CD4-positive, CD25-positive, alpha-beta regulatory T cell (primary cell): ENCODE measurements at places on chromosomes 3 and 15.

GRCh38 chr15:95520511-95520910 is 810.0 kb upstream of the NR2F2 start:
- no peak for DNase-seq

- no peak for DNase-seq
Measured at GRCh38 chr15:67446449-67446848, 74.5 kb upstream of the C15orf61 start.

GRCh38 chr15:78065284-78065872 is 12.1 kb downstream of the TBC1D2B start:
- no peak for DNase-seq

- no peak for DNase-seq
Measured at GRCh38 chr15:42185801-42186200, 22.3 kb downstream of the VPS39 start.

DNA sequence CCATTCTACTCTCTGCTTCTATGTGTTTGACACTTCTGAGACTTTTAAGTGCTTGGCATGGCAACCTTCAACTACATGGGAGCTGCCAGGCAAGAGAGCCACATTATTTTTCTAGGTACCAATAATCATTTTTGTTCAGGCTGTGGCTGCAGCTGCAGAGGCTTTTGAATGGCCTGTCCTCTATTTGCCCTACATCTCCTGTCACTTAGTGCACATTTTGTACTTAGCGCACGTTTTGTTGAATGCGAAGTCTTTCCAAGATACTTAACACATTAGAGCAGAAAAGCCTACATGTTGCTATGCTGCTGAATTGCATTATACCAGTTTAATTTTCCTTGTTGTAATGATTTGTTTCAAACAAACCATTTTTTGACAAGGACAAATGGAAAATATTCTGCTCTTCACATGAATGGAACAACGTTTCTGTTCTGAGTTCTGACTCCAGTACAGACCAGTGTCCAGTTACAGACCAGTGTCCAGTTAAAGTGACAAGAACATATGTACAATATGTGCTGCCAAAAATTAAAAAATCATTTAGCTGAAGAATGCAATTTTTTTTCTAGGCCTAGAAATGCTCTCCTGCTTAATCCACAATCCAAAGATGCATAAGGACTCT is 113.9 kb downstream of the ABI3BP start:
- no peak for DNase-seq

DNA sequence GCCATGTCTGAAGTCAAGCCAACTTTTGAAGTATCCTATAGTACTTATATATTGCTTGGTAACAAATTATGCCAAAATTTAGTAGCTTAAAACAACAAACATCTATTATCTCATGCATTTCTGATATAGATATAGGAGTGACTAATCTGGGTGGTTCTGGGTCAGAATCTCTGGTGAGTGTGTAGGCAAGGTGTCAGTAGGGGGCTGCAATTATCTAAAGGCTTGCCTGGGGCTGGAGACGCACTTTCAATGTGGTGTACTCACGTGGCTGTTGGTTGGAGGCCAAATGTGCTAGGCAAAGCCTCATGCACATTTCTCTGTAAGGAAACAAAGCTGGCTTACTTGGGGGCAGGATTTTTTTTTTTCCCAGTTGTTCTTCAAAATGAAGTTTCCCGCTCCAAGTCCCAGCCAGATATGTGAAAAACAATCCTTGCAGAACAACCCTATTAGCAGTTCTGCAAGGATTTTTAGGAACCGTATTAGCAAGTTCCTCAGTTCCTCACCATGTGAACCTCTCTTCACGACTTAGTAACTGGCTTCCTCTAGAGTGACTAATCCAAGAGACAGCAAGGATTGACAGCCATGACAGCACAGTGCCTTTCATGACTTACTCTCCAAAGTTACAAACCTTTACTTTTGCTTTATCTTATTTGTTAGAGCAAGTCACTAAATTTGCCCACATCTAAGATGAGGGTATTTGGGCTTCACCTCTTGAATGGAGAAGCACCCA is 25.8 kb downstream of the GREM1 start:
- DNase-seq, result no peak

- DNase-seq, result no peak
Measured at GRCh38 chr3:181279239-181279565, 289.7 kb upstream of the DNAJC19 start.

GRCh38 chr15:95887666-95888390 is 442.7 kb upstream of the NR2F2 start:
- DNase-seq, result no peak

- DNase-seq, result no peak
Measured at GRCh38 chr3:141109751-141110150, 58.6 kb downstream of the SPSB4 start.

- DNase-seq, result no peak
Measured at GRCh38 chr3:126422571-126423091, 27.9 kb downstream of the CFAP100 start.

DNA sequence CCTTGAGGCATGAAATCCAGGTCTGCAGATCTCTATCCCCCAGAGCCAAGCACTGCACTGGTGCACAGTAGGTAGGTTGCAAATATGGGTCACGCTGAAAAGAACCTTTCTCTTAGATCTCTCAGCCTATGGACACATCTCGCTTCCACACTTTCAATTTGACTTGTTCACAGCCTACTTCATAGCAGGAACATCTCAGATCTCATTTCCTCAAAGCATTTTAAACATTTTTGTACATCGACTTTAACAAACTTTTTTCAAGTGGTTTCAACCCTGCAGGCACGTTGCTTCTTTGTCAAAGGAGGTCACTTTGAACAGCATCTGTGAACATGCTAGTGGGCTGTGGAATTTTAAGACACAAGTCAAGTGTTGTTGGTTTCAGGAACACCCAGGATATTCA is 76.0 kb downstream of the SLC12A8 start:
- DNase-seq, result no peak

DNA sequence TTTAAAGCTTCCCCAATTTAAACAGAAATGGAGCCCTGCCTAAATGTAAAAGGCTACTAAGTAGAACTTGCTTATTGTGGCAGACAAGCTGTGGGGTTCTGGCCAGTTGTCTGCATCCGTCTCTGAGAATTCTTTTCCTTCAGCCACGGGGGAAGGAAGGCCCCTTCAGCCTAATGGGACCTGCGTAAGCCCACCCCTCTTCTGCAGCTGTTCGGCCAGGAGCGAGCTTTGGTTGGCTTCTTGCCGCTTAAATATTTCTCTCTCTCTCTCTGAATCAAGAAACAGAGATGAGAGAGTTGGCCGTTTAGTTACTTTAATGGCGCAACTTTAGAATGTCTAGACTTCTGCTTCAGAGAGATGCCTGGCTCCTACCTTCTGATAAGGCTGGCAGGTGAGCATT is 151.7 kb upstream of the PROK2 start:
- no peak for DNase-seq

DNA sequence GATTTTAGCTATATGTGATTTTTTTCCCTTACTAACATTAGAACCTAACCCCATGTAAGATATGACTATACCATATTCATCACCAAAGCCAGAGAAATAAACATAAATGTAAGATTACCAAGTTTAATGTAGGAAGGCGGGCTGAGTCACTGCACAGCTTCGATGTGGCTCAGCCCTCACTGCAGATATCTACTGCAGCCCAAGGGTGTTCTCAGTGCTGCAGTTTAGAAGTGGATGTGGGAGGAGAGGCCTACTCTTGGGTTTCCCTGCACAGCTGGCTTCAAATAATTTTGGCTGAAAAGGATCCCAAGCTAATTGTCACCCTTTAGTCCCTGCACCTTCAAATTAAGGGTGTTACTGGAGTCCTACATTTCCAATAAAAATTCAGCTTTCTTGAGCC is 9.3 kb downstream of the ARPP19 start:
- DNase-seq, result no peak

GRCh38 chr3:82462977-82463376 is 701.5 kb upstream of the GBE1 start:
- no peak for DNase-seq

- DNase-seq, result no peak
Measured at GRCh38 chr3:100403362-100404249, 2.3 kb downstream of the LNP1 start.

GRCh38 chr15:62798536-62798935 is 244.0 kb upstream of the TPM1 start:
- DNase-seq, result no peak

- DNase-seq, result no peak
Measured at GRCh38 chr3:48468329-48468731, 21.8 kb downstream of the ATRIP start.

GRCh38 chr15:41874736-41875135 is 19.1 kb downstream of the SPTBN5 start:
- DNase-seq, result no peak

- DNase-seq, result no peak
Measured at GRCh38 chr3:164486150-164486549, 592.1 kb downstream of the SI start.

- no peak for DNase-seq
Measured at GRCh38 chr3:56064684-56065083, 403.6 kb downstream of the ERC2 start.

DNA sequence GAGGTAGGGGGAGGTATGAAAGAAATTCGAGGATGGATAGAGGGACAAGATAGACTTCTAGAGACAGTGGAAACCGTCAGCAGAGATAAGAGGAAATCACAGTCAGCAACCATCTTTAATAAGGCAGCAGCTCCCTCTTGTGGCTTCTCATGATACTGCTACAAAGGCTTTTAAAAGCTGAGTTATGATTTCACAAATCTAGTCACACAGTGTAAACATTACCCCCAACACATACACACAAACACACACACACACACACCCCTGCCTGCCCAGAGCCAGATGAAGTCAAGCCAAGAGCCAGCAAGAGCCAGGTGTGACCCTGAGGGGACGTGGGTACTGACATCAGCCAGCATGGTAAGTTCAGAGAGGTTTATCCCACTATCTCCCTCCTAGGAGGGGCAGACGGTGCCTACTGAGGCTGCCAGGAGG is 18.9 kb upstream of the TGM5 start:
- peak; percentile 76 for DNase-seq

GRCh38 chr3:188683032-188683521 is 488.7 kb upstream of the TPRG1 start:
- peak; percentile 4 for DNase-seq

DNA sequence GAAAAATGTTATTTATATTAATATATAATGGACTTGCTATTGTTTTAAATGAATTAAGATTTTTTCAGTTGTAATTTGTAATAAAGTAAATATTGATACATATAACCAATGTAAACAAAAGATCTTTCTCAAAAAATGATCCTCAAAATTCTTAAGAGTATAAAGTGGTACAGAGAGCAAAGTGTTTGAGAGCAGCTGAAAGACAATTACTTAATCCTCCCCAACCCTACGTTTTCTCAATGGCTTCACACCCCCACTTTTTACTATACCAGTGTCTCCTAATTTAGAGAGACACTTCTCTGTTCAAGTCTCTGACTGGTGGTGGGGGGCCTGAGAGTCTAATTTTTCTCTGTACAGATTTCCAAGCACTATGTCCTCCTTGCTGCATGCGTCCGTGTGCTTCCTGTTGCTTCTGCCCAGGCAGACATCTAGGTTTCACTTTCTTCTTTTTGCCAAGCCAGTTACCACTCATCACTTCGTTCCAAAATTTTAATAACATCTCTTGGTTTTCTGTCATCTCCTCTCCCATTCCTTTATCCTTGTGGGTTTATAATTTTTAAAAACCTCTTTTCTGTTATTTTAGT is 276.3 kb upstream of the DNAJC19 start:
- DNase-seq, result peak; percentile 6

DNA sequence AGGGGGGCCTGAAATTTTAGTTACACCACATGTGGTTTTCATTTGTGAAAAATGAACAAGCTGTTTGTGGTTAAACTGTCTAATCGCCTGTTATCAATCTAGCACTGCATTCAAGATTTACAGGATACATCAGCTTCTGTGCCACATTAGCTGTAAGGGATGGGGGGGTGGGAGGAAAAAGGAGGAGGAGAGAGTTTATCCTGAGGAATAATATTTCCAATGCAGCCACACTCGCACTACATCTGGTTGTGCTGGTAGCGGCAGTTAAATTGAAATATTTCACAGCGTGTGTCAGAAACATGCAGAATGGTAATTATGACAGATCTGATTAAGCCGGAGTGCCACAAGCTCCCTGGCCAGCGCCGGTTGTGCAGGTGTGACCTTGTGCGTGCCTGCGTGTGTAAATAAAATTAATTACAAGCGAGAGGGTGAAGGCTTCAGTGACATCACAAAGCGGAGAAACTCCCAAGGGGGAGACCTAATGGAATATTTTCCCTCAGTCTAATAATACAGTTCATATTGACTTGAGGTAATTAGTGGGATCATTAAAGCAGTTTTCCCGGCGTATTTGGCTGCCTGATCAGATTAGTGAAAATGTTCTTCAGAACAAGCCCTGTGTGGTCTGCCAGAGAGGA is 55.5 kb downstream of the SATB1 start:
- DNase-seq, result no peak

DNA sequence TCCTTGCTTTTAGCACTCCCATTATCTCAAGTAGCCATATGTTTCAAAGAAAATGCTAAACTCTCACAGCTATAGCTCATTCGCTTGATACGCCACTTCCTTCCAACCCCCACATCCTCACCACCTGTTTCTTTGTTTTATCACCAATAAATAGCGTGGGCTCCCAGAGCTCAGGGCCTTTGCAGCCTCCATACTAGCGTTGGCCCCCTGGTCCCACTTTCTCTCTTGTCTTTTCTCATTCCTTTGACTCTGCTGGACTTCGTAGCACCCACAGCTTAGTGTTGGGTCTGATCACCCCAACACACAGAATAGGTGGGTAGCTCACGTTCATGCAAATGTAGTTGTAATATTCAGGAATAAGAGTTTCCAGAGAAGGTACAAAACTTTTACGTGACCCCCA is 4.1 kb upstream of the GPD1L start:
- DNase-seq, result no peak

DNA sequence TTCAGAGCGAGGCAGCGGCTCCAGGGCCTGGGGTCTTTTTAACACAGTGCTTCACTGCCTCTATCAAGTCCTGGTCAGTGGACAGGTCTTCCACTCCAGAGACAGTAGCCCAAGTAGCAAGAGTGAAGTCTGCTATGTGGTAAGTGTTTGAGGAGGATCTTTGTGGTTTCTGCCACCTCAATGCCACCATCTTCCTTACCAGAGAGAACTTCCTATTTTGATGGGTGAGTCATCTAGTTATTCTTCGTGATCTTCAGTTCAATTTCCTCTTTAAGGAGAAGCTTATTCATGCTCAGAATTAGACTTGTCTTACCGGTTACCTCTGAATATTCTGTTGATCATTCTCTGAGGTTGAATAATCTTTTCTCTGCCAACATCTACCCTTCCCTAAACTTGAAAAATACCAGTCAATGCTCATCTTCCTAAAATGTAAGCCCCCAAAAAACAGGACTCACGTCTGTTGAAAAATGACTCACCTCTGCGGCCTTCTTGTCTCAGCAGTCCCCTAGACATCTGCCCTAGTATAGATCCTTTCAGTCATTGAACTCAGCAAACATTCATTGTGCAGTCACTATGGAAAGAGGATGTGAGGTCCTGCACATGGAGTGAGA is 32.2 kb upstream of the BCL6 start:
- DNase-seq, result peak; percentile 41

GRCh38 chr15:57236561-57237300 is 139.6 kb upstream of the CGNL1 start:
- DNase-seq, result no peak

- no peak for DNase-seq
Measured at GRCh38 chr15:75050283-75050682, 26.9 kb downstream of the PPCDC start.

GRCh38 chr3:57173687-57174086 is 8.5 kb upstream of the IL17RD start:
- no peak for DNase-seq
